Iris pigment epithelial cell (primary cell): ENCODE measurements at places on chromosomes 5 and 9.
A peak's percentile ranks its signal among the peaks of the same experiment; 100 is the strongest.

GRCh38 chr9:116303270-116303669 lies 149.7 kb downstream of the PAPPA start:
- DNase-seq, result no peak

DNA sequence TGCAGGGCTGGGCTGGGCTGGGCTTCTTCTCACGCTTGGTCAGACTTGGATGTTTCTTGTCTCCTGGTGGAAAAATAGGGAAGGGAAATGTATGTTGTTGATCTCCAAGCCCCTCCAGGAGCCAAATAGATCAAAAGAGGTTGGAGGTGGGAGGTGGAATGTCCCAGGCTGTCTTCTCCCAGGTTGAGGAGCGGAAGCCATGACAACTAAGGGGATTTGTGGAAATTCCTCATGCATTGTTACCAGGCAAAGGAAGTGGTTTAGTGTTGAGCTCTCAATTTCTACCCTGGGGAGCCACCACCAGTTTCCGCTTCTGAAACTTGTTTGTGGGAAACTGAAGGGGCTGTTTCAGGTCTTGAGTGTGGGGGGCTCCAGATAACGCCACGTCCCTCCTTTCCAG lies 79.0 kb downstream of the SPRY4 start:
- DNase-seq, result peak; percentile 37

DNA sequence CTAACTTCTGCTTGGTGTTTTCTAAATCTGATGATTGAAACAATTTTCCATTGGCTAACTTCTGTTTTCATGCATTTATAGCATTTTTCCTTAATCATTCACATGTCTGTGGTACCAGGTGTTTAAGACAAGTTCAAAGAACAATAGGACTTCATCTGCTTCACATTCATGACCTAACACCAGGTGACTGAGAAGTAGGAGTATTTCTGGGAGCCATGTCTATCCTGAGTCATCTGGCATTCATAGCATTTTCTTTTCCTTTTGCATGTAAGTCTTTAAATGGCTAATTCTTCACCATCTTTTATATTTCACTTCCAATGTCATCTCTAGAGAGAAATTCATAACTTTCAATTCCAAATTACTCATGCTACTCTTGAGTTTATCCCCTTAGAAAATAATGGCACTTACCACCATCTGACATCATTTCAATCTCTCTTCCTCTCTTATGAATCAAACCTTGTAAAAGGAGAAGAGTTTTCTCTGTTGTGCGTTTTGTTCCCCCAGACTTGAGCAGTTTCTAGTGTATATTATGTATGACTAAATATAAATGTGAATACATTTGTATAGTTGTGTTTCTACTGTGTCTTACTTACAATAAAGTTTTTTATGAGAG lies 1196.1 kb upstream of the CDH9 start:
- peak; percentile 15 for DNase-seq

DNA sequence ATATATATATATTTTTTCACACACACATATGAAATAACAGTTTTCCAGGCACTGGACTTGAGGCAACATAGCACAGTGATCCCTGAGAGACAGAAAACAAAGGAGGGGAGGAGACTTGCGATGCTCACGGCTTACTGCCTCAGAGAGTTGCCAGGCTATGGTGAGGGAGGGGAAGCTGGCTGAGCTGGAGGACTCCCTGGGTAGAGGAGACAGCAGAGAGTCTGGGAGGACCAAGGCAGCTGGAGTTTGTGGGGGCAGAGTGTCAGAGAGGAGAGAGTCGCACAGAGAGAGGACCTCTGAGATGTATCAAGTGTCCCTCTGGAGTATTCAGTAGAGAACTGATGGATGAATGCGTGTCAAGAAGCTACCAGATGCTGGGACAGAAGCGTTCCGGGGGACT lies 23.1 kb upstream of the QSOX2 start:
- no peak for DNase-seq

- DNase-seq, result no peak
Observed at GRCh38 chr5:55601628-55602027, 66.9 kb upstream of the PLPP1 start.

GRCh38 chr5:73380710-73381589 lies 67.6 kb downstream of the FOXD1 start:
- no peak for DNase-seq
